M059J (cell line): ENCODE measurements at places on chromosomes 12 and 14.

GRCh38 chr12:39975374-39975918, 130.4 kb downstream of the SLC2A13 start:
- DNase-seq, result peak; percentile 5

DNA sequence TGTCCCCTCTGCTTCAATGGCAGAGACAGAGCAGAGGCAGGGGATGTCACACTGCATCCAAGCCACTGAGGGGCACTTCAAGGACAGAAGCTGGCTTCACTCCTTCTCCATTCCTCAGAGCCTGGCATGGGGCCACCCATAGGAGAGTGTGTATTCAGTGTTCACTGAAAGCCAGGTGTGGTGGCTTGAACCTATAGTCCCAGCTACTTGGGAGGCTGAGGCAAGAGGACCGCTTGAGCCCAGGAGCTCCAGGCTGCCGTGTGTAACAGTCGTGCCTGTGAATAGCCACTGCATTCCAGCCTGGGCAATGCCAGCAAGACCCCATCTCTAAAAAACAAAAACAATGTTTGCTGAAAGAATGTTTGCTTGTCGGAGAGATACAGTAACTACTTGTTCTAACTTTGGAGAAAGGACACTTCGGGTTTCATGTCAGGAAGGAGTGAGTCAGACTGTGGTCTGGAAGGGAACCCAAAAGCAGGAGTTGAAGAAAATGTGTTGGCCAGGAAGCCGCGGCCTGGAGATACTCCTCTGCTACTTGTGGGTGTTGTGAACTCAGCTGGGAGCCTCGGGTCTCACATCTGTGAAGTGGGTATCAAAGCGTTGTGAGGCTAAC, 43.4 kb downstream of the ELK3 start:
- DNase-seq, result peak; percentile 97

- DNase-seq, result no peak
These were observed 83.9 kb downstream of the ADCK1 start for GRCh38 chr14:77883847-77884238.

- no peak for DNase-seq
These were observed 47.3 kb downstream of the ELK3 start for GRCh38 chr12:96241431-96241830.

DNA sequence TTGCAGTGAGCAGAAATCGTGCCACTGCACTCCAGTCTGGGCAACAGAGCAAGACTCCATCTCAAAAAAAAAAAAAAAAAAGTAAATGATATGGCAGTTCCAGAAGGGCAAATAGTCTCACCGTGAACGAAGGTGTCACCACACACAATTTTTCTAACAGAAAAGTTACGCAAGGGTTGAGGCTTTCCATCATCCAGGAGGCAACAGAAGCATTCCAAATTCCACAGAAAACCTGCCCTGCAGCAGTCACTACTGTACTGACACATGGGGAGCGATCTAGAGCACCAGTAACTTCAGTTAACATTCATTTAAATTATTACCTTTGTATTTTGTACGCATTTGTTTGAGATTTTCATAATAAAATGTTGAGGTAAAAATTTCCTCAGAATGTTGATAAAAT, 24.8 kb downstream of the TMCC3 start:
- no peak for DNase-seq

GRCh38 chr12:108430245-108430644, 84.8 kb upstream of the FICD start:
- DNase-seq, result peak; percentile 26

DNA sequence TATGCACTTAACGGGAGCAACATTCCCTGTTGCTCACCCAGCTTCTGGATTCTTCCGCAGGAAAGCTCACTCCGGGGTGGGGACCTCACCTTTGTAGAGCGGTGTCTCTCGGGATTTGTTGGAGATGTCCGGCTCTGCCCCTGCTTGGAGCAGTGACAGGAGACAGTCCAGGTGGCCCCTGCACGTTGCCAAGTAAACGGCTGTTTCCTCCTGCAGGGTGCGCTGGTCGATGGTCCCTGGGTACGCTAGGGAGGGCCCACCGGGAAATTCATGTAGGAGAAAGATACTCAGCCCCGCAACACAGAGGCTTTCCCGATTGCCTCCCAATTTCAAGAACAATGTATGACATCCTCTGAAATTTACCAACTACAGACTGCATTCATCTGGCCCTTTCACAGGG, 23.1 kb downstream of the ASB2 start:
- DNase-seq, result no peak

- DNase-seq, result no peak
These were observed 48.8 kb upstream of the ESRRB start for GRCh38 chr14:76326918-76327689.

GRCh38 chr12:109418848-109419480, 58.1 kb downstream of the KCTD10 start:
- no peak for DNase-seq

- DNase-seq, result no peak
These were observed 228.7 kb downstream of the PCNX1 start for GRCh38 chr14:71135911-71136310.

DNA sequence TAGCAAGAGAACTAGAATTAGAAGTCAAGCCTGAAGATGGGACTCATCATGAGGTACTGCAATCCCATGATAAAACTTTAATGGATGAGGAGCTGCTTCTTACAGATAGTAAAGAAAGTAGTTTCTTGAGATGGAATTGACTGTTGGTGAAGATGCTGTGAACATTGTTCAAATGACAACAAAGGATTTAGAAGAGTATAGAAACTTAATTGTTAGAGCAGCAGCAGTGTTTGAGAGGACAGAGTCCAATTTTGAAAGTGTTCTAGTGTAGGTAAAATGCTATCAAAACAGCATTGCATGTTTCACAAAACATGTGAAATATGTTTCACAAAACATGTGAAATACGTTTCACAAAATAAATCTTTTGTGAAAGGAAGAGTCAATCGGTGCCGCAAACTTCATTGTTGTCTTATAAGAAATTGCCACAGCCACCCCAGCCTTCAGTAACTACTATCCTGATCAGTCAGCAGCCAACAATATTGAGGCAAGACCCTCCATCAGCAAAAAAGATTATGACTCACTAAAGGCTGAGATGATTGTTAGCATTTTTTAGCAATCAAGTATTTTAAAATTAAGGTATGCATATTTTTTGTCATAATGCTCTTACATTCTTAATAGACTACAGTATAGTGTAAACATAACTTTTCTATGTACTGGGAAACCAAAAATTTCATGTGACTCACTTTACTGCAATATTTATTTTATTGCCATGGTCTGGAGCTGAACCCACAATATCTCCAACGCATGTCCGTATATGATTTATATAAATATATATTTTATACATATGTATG, 173.4 kb upstream of the BMP4 start:
- DNase-seq, result no peak

GRCh38 chr12:94147991-94148738, at the start of gene PLXNC1:
Gene PLXNC1 (plus strand): TSS chr12:94148577. CDS start chr12:94148972, 395 bp downstream.
- DNase-seq, result peak; percentile 36

DNA sequence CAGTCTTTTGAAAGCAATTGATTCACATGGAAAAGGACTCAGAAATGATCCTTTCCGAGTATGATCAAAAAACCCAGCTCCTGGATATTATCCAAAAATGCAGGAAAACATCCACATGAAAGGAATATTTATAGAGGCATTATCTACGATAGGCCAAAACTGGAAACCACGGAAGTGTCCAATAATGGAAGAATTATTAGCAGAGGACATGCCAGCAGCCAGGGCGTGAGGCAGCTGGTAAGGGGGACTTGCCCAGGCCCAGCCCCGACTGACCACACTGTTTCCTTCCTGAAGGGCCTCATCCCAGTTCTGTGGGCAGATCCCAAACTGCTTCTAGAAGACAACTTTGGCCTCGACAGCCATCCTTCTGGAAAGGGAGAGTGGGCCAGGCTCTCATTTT, 20.5 kb downstream of the ACTN1 start:
- DNase-seq, result no peak

DNA sequence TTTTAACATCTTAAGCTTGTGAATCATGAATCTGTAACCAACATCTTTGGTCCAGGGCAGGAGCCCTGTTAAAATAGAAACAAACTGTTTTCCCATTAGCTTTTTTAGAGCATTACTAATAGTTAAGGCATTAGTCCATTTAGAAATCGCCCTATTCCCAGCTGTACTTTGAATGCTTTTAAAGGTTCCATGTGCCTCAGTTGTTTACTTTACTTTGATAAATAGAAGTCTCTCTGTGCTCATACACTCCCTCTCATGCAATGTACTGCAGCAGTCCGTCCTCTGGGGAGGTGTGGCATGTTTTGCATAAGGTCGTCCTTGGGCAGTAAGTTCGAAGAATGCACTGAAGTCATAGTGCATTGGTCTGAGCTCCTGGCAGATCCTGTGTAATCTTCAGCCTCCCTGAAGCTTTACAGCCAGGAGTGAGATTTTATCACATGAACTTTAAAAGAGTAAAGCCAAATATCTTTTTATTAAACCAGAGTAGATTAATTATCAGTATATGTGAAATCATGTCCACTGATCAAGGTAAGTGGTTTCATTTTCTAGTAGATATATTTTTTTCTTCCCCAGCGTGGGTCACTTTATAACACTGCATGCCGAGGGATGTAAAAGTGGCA, 134.7 kb downstream of the FGD4 start:
- peak; percentile 84 for DNase-seq

DNA sequence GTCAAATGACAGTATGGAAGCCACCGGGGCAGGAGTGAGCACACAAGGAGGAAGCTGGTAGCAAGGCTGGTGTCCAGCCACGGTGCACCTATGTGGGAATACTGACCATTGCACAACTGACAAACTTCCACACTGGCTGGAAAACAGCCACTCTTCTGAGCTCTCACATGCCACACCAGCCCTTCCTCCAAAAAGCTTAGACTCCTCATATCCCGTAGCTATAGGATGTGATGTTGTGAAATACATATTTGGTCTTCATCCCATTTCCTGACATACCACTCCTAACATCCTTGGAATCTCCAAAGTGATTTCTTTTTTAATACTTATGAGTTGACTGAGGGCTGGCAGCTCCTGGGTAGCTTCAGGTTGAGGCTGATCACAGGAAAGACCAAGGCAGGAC, 103.6 kb downstream of the NTF3 start:
- DNase-seq, result no peak

DNA sequence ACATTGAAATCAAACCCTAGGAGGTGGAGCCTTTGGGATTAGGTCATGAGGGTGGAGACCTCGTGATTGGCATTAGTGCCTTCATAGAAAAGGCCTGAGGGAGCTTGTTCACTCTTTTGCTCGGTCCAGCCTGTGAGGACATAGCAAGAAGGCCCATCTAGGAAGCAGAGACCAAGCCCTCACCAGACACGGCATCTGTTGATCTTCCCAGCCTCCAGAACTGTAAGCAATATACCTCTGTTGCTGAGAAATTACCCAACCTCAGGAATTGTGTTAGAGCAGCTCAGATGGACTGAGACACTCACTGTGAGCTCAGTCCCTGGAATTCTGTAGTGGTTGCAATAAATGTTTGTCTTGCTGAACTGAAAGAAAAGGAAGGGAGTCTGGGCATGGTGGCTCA, 116.2 kb upstream of the MAP1LC3B2 start:
- no peak for DNase-seq

DNA sequence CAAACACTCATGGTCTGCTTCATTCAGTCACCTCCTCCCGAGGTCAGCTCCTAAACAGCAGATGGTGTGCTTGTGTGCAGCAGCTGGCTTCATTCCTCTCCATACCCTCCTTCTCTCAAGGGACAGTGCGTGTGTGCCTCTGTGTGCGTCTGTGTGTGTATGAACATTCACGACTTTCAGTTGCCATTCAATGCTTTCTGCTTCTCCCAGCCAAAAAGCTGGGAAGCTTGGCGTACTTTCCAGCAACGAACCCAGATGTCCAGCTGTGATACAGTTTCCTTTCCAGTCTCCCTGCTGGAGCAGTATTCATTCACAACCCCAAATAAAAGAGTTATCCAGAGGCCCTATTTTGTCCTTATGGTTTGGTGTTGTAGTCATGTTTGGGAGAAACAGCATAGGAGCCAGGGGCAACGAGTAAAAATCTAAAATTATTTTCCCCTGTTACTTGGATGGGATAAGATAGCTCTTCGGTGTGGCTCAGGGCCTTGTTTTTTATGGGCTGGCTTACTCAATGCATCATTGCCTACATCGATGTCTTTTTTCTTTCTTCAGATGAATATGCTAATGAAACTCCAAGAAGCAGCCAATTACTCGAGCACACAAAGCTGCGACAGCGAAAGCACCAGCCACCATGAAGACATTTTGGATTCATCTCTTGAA, 379.3 kb downstream of the NAV3 start:
- DNase-seq, result no peak

GRCh38 chr12:46664761-46665287, 161.0 kb downstream of the SLC38A4 start:
- peak; percentile 93 for DNase-seq

DNA sequence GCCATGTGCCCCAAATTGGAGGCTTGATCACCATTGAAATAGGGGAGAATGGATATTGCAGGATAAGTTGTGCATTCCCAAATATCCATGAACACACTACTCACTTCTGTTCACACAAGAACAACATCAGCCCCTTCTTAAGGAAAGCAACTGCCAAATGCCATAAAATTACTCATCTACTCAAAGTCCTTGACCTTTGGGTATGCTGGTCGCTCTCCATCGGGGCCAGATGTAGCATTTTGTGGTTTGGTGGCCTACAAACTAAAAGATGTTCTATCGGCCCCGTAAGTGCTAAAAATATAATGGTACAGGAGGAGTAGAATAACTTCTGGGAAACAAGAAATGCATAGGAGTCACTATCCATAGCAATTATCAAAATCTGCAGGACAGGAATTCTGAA, 362.6 kb downstream of the AEBP2 start:
- peak; percentile 77 for DNase-seq

DNA sequence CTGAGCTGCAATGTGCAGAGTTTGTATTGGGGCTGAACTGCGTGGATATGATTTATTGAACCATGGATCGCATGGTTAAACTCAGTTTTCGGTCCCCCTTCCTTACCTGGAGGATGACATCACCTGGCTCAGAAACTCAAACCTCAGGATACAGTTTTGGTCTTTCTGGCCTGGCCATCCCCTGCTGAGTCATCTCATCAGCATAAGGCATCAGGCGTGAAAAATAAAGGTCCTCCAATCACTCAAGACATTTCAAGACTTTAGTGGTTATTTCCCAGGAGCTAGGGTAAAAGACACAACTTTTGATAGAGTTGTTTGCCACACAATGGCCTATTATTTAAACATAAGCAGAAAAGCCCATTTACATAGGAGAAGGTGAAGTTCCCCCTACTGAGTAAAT, 631.1 kb upstream of the TMEM132C start:
- no peak for DNase-seq

DNA sequence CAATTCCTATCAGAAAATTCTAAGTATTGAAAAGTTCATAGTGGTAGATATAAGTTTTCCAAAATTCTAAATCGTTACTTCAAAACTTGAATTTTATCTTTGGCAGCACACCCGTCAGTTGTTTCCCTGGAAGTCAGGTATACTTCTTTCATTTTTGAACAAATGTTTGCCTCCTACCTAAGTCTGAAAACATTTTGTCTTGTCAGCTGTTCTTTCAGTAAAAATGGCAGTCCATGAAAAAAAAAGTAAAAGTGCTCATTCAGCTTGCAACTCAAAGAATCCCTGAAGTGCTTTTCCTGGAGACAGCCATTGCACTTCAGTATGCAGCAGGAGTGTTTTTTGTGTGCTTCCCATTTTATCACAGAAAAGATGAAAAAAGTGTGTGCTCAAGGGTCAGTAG, 130.1 kb upstream of the NEDD1 start:
- DNase-seq, result no peak

GRCh38 chr12:56551070-56551469, 29.4 kb downstream of the RBMS2 start:
- no peak for DNase-seq
